Lung (tissue), 17 donors: ENCODE measurements at places on chromosomes 4 and X.
A peak's percentile ranks its signal among the peaks of the same experiment; 100 is the strongest.

DNA sequence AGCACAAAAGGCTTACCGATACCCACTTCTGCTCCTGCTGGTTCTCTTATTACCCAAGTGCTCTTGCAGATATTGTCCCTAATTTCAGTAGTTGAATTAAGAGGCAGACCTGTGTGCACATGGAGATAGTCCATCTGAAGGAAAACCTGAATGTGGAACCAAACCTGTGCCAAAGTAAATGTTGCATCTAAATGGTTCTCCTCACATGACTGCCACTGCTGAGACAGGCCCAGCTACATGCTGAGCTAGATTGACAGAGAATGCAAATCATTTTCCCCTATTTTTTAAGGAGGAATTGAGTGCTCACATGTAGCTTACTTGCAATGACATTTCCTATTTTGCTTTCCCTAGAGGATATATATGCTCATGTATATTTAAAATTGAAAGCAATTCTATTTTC is 609.1 kb upstream of the TECRL start:
- DNase-seq, result no peak

DNA sequence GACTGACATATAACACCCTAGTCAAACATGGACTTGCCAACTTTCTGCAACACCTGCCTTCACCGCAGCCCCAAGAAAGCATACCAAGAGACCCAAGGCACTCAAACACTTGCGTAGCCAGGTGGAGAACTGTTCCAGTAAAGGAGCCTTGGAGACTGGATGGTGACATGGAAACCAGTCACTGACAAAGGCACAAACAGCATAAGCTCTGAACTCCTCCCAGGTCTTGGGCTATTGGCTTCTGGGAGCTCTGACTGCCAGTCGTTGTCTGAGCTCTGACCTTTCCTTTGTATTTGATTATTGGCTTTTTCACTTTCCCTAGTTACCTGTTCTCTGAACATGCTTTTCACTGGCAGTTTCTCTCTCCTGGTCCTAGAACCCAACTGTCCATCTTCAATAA is 38.3 kb downstream of the ARAP2 start:
- no peak for DNase-seq

DNA sequence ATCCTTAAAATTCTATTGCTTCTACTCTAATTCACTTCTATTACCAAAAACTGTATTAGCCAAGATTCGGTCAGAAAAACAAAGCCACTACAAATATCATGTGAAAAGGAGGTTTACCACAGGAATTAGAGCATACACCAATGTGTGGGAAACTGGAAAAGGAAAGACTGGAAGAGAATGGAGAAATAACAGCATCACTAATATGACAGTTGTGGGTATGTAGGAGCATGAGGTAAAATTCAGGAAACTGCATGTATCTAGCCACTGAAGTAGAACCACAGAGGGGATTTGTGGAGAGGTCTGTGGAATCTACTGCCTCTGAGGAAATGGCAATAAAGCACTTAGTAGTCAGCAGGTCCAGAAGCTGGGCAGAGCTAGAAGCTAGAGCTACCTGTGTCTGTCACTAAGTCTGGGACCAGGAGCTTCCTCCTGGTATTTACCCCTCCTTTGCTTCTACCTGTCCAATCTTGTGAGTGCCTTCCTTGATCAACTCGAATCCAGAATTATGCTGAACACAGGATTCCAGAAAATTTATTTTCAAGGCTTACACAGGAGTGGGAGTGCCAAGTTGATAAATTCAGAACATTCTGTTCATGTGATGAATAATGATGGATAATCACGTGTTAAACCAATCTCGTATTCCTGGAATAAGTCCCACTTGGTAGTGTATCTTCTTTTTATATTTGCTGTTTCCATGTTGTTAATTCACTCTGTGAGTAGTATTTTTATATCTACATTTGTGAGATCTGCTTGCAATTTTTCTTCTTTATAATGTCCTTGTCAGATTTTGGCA is 52.6 kb downstream of the NAF1 start:
- DNase-seq, result no peak

GRCh38 chr4:158169931-158170690 is 2.7 kb downstream of the GASK1B start:
- DNase-seq, result peak; percentile 64

- no peak for DNase-seq
Measured at GRCh38 chrX:115332832-115333231, 43.3 kb downstream of the LUZP4 start.

- peak; percentile 57 for DNase-seq
Measured at GRCh38 chr4:70269674-70270073, 27.3 kb downstream of the CSN3 start.

GRCh38 chrX:39869846-39870601 is 227.7 kb downstream of the BCOR start:
- no peak for DNase-seq

DNA sequence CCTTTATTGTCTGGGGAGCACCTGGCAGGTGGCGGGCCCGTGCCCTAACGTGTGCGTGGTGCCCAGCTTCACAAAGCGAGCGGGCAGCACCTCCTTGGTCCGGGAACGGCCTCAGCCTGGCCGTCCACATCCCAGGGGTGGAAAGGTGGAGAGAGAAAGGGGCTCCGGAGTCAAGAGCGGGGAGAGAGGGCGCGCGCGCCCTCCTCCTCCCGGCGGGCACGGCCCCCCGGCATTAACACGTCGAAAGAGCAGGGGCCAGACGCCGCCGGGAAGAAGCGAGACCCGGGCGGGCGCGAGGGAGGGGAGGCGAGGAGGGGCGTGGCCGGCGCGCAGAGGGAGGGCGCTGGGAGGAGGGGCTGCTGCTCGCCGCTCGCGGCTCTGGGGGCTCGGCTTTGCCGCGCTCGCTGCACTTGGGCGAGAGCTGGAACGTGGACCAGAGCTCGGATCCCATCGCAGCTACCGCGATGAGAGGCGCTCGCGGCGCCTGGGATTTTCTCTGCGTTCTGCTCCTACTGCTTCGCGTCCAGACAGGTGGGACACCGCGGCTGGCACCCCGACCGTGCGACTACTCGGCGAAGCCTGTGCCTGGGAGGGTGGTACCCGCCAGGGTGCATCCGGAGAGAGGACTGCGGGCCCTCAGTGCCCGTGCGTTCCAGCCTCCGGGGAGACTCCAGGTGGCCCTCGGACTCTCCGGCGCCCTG is at the start of gene KIT:
TSS of gene KIT (plus strand) at position 407 of the 701 bp plus-strand sequence. CDS start at position 465, 58 bp downstream.
- DNase-seq, result peak; percentile 81

GRCh38 chr4:14856934-14857235 is 145.4 kb upstream of the CPEB2 start:
- DNase-seq, result no peak
